ENCODE measurements at places on chromosomes 11 and 22.
A peak's percentile ranks its signal among the peaks of the same experiment; 100 is the strongest.

DNA sequence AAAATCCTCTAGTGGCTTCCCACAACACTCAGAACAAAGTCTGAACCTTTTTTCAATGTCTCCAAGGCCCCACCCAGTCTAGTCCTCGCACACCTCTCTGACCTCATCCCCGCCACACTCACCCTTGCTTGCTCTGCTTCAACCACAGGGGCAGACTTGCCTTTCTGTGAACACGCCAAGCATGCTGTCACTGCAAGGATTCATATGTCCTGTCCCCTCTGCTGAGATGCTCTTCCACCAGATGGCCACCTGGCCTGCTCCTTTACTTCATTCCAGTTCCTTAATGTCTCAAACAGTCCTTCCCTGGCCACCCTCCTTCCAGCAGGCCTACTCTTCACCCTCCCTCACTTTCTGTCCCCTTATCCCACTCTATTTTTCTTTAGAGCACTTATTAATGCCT lies 60.6 kb upstream of the ARHGAP20 start:
- no peak for DNase-seq

DNA sequence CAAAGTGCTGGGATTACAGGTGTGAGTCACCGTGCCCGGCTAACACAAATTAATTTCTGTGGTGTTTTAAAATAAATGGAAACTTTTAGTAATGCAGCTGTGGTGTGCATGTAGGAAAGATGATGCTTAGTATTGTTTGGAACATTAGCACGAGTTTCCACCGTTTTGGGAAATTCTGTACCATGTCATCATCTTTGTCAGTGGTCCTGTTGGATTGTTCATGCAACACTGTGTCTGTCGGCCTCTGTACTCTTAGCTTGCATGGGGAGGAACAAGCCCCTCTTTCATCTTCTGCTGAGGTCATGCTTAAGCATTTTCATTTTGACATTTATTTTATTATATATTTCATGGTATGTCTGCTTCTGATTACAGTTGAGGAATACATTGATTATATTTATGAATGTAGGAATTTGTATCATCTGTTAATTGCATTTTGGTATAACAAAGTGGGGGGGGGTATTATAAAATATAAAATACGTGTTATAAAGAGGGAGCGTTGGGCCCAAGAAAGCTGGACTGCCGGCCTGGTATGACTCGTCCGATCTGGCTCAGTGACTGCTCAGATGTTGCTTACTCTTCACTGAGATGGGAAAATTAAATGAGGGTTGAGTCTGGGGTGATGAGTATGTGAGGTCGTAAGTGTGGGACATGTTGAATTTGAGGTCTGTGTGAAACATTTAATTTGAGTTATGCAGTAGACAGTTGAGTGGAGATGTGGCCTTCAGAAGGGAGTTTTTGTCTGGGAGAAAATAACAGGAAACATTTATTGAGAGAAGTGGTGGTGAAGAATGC lies 28.7 kb downstream of the CECR2 start:
- no peak for DNase-seq

GRCh38 chr11:19323502-19323901 lies 82.8 kb upstream of the E2F8 start:
- no peak for DNase-seq

- no peak for DNase-seq
Observed at GRCh38 chr11:19770277-19770676, 57.6 kb downstream of the NAV2 start.

GRCh38 chr11:120747850-120748814 lies 236.6 kb downstream of the GRIK4 start:
- peak; percentile 59 for DNase-seq

GRCh38 chr22:22553735-22554586 lies 5.1 kb downstream of the PRAME start:
- no peak for DNase-seq

DNA sequence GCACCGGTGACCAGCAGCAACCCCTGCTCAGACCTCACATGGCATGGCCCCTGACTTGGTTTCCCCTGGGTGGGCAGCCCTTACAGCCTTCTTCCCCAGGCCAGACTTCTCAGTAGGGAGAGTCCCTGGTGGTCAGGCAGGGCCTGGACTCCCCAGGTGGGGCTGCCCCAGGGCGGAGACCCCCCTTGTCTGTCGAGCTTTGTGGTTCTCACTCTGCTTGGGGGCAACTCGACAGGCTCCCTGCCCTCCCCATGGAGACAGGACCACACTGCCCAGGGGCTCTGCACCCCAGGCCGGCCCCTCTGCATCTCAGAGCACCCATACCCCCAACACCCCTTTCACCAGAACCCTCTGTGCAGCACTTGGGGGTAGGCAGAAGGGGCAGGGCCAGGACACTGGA lies 87.7 kb downstream of the MORC2 start:
- no peak for DNase-seq

- no peak for DNase-seq
Observed at GRCh38 chr11:94134651-94135512, 6.2 kb downstream of the PANX1 start.

DNA sequence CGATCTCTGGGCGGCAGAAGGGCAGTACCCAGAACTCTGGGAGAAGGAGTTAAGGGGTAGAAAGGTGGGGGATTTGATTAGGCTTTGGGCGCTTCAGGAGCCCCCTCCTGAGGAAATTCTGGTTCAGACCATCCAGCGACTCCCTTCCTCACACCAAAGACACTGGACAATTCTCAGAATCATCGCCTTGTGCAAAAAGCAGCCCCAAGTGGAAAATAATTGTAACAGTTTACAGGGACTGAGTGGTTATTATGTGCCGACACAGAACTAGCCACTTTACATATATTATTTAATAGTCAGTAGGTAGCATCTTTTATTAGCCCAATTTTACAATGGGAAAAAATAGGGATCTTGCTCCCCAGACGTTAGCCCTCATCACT lies 662 bp upstream of the TRIM3 start:
- no peak for DNase-seq

DNA sequence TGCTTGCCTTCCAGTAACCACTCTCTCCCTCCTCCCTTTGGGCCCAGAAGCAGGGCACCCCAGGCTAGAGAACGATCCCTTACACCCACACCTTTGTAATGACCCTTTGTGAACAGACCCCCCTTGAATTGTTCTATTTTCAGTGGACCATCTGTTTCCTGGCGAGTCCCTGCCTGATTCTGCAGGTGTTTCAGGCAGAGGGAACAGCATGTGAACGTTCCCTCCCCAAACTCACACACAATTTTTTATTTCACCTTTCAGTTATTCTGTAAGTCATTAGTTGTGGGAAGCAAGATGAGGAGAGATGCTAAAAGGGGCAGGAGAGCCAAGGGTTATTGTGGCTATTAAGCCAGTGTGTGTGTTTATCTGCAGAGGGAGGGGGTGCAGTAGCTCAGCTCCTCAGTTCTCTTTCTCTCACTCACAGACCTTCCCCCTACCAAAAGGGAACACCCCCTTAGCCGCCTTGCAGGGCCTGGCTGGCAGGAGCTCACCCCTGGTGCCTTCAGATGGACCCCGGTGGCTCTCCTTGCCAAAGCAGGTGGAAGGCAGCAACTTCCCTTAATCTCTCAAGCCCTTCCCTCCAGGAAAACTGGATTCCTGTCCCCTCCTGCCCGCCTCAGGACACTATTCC lies 64.8 kb upstream of the SPON1 start:
- DNase-seq: peak; percentile 66

DNA sequence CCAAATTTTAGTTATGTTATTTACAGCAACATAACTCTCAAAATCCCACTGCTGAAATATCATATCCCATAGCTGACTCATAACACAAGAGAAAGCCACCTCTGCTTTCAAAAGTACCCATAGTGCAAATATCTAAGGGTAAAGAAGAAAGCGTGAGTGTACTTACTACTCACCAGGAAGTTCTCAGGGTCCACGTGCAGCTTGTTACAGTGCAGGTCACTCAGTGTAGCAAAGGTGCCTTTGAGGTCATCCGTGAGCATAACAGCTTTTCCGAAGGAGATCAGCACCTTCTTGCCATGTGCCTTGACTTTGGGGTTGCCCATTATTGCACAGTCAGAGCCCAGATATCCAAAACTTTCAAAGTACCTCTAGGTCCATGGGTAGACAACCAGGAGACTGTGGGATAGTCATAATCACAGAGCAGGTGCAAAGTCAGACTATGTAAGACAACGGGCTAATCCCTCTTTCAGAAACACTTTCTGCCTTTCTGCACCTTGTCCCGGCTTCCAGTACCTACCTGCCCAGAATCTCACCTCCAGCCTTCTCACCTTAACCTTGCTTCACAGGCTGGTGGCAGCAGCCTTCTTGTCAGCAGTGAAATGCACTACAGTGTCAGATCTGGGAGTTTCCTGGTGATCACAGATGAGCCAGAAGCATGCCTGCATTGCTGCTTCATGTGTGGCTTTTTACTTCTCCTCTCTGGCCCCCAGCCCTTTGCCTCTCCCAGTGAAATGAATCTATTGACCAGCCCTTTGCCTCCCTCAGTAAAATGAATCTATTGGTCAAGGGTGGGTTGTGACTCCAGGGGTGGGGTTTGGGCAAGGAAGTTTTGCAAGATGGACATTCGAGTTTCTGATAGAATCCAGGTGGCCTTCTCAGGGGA lies 6.5 kb downstream of the HBG1 start:
- DNase-seq: no peak

DNA sequence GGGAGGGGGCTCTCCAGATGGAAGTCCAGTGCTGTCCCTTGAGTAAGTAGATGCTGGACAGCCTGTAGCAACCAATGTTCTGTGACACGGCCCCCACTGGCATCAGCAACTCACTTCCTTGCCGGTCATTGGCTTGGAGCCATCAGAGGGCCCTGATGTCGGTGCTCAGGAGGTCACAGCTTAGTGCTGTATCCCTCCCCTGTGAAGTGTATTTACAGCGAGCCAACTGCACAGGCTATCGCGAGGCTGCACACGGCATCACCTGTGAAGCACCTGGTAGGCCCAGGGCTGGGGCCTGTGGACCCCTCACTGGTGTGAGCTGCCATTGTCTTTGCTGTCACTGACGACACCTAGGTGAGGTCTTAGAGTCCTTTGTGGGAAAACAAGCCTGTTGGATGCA lies 13.4 kb upstream of the ACR start:
- DNase-seq: no peak

- DNase-seq: no peak
Observed at GRCh38 chr22:47695176-47695575, 932.7 kb downstream of the TBC1D22A start.

- no peak for DNase-seq
Observed at GRCh38 chr11:64609436-64610047, 18.5 kb downstream of the SLC22A12 start.

- no peak for DNase-seq
Observed at GRCh38 chr22:24760708-24761306, 13.7 kb downstream of the PIWIL3 start.

DNA sequence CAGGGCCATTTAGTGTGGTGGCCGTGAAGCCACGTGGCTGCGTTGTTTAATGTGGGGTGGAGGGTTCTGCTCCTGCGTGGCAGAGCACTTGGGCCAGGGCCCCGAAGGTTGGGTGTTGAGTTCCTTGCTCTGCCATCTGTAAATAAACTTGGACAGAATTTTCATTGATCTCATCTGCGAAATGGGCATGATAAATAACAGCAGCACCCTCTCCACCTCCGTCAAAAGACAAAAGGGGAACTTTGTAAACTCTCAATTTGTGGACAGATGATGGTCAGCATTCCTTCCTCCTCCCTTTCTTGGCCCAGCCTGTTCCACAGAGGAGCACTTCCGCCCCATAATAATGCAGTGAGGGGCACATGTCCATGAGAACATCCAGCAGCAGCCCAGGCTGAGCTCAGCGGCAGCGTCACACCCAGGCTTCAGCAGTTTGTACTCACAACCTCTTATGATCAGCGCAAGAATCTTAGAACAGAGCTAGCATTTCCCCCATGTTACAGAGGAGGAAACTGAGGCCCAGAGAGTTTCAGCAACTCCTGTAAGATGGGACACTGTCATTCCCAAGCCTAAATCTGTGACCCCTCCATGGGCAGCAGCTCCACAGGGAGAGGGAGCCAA lies 874.5 kb downstream of the BRD1 start:
- DNase-seq: no peak

DNA sequence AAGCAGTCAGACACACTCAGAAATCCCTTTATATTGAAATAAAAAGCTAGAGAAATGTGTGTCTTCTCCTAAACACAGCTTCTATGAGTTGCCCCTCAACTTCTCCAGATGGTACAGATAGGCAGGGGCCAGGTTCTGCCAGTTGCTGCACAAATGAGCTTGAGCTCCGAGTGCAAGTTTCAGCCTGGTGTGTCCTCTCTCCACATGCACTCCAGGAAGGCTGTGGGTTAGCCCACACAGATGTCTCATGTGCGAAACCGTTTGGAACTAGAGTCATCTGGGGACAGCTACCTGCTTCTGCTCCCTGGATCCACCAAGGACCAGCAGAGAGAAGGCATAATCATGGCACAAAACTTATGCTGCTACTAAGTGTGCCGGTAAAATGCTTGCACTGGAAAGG lies 812.6 kb downstream of the OPCML start:
- no peak for DNase-seq

DNA sequence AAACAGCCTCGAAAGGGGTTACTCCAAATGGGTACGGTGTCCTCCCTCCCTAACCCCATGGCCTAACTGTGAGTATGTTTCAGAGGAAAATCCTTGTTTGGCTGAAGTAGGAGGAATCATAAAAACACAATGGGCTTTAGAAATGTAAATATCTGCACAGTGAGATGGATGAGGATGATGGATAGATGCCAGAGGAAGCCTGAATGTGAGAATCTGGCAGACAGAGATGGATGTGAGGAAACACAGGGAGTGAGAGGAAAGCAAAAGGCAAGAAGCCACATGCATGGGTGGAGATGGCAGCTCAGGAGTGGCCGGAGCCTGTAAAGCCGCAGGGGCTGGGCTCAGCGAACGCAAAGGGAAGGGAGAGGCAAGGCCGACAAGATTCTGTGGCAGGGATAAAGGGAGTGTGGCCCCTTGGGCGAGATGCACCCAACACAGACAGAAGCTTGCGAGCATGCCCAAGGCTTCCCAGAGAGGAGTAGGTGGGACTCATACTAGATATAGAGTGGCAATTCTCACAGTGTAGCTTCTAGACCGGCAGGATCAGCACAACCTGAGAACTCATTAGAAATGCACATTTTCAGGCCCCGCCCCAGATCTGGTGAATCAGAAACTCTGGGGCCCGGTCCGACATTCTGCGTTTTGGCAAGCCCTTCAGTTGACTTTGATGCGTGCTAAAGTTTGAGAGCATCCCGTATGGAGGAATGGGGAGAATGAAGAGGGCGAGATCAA lies 237.3 kb upstream of the CADM1 start:
- peak; percentile 31 for DNase-seq

DNA sequence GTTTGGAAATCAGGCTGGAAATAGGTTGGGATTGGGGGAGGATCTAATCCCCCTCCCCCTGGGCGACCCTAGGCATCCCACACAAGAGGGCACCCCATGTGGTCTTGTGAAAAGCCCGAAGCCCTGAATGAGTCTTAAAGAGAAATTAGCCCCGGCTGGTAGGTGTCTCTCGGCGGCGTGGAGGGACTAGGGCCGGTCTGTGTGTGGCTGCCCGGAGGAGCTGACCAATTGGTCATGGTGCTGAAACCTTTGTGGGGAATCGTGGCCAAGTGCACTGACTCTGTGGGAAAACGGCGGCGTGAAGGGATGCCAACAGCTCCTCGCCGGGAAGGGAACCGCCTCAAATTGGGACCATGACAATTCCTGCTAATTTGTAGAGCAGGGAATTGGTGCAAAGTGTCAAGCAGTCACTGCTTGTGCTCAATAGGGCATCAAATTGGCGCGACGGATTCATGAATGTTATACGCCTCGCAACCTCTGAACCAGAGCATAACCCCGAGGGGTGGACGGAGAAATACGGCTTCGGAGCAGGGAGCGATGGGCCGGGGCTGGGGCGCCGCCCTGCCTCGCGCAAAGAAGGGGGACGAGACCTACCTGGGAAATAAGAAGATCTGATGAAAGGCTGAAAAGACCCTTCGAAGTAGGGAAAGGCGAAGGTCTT lies 1.5 kb downstream of the DBX1 start:
- DNase-seq: no peak

All from NCI-H1417 (cell line).